HL-60 (cell line): ENCODE measurements at places on chromosomes 16 and 17.
A peak's percentile ranks its signal among the peaks of the same experiment; 100 is the strongest.

DNA sequence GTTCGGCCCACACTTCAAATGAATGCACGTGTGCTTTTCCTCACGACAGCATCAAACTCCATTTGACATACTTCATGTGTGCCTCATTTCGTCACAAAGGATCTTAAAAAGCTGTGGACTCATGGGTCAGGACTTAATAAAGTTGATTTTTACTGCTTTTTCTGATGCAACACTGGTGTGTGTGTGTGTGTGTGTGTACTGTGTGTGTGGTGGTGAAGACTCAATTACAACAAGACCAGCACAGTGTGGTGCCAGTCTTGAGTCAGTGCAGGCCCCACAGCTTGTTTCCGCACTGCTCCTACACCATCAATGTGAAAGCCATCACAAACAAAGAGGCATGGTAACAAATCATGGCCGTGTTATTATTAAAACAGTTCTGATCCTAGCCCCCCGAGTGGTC is 17.7 kb downstream of the CDIP1 start:
- DNase-seq = no peak

DNA sequence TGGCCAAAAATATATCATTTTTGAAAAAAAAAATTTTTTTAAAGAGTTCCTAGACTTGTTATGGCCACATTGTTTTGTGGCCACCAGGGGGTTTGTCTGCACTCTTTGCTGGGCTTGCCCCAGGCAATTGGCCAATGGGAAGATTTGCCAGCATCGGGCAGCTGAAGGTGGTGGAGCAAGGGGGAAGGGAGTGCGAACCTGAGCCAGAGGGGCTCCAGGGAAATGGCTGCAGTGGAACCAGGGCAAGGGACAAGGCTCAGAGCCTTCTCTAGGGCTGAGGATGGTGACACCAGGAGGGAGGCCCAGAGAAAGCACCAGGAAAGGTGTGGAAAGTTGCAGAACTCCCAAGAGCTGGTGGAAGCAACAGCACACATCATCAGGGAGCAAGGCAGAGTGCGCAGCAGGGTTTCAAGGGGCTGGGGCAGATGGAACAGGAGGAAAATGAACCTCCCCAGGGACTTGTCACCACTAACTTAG is 15.5 kb upstream of the CMIP start:
- DNase-seq = peak; percentile 51

- no peak for DNase-seq
Measured at GRCh38 chr17:69884846-69885245, 190.2 kb upstream of the KCNJ16 start.

GRCh38 chr17:58282442-58282841 is 1.7 kb upstream of the MPO start:
- DNase-seq = no peak

- no peak for DNase-seq
Measured at GRCh38 chr17:73199751-73200317, 7.0 kb downstream of the COG1 start.

DNA sequence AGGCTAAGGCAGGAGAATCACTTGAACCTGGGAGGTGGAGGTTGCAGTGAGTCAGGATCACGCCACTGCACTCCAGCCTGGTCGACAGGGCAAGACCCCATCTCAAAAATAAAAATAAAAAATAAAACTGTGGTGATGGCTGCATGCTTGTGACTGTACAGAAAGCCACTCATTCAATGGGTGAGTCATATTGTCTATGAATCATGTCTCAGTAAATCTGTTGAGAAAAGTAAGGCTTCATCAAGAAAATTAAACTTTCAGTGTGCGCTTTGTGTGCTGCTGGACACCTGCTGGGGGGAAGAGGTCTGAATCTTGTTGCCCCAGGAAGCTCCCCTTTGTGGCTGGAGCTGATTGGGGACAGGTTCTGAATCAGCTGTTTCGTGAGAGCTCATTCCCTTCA is 11.3 kb downstream of the NUBP1 start:
- DNase-seq = no peak

- no peak for DNase-seq
Measured at GRCh38 chr16:85898521-85899442, at the start of gene IRF8. Gene IRF8 (plus strand): TSS chr16:85899162. CDS start chr16:85903016, 3,854 bp downstream.

- DNase-seq = peak; percentile 89
Measured at GRCh38 chr16:46658925-46659324, 30.1 kb downstream of the VPS35 start.

GRCh38 chr17:14741491-14741890 is 440.6 kb downstream of the HS3ST3B1 start:
- no peak for DNase-seq

DNA sequence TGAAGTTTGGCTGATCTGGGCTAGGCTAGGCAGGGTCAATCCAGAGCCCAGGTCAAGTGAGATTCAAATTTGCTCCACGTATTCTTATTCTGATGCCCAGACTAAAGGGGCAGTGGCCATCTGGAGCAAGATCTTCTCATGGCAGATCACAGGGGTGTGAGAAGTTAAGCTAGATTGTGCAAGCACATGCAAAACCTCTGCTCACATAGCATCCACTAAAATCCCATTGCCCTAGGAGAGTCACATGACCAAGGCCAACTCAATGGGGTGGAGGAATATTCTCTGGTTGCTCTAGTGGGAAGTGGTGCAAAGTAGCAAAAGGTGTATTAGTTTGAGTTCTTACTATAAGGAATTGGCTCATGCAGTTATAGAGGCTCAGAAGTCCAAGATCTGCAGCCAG is 318.4 kb upstream of the ASIC2 start:
- no peak for DNase-seq

- no peak for DNase-seq
Measured at GRCh38 chr16:19896951-19897350, 12.3 kb upstream of the GPRC5B start.

GRCh38 chr17:56367366-56367765 is 214.1 kb downstream of the ANKFN1 start:
- no peak for DNase-seq

- DNase-seq = no peak
Measured at GRCh38 chr17:40541060-40541872, 24.0 kb downstream of the CCR7 start.
